Thyroid gland (tissue), 4 donors: ENCODE measurements at places on chromosomes 16 and 17.
A peak's percentile ranks its signal among the peaks of the same experiment; 100 is the strongest.

DNA sequence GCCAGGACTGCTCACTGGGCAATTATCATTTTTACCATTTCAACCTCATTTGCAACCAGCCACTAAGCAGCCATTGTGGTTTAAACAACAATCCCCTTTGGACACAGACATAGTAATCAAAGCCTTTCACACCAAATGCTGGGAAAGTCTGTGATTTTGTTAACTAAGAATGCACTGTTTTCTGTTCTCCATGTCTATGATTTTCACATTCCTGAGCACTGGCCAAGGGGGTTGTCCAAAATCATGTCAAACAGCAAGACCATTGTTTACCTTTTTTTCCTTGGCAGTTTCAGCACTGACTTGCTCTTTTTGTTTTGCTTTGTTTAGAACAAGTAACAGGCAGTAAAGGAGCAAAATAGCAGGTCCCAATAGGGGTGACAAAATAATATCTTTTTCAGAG, 106.3 kb upstream of the SIAH1 start:
- DNase-seq = no peak

DNA sequence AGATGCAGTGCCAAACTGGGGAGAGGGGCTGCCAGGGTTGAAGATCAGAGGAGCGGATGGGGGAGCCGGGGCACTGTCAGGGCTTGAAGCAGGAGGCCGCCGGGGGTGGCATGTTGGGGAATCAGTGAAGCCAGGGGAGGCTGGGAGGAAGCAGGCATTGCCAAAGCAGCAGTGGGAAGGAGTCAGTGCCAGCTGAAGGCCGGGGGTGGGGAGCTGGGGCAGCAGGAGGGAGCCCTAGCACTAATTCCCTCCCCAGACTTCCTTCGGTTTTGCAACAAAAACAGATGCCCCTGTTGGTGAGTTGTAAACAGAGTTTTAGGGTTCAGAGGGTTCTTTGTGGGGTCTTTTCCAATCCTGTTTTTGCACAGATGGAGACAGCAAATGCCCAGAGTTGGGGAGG, 10.9 kb upstream of the TAC4 start:
- no peak for DNase-seq

- DNase-seq = no peak
Observed at GRCh38 chr16:55510185-55510805, 1.4 kb downstream of the LPCAT2 start.

DNA sequence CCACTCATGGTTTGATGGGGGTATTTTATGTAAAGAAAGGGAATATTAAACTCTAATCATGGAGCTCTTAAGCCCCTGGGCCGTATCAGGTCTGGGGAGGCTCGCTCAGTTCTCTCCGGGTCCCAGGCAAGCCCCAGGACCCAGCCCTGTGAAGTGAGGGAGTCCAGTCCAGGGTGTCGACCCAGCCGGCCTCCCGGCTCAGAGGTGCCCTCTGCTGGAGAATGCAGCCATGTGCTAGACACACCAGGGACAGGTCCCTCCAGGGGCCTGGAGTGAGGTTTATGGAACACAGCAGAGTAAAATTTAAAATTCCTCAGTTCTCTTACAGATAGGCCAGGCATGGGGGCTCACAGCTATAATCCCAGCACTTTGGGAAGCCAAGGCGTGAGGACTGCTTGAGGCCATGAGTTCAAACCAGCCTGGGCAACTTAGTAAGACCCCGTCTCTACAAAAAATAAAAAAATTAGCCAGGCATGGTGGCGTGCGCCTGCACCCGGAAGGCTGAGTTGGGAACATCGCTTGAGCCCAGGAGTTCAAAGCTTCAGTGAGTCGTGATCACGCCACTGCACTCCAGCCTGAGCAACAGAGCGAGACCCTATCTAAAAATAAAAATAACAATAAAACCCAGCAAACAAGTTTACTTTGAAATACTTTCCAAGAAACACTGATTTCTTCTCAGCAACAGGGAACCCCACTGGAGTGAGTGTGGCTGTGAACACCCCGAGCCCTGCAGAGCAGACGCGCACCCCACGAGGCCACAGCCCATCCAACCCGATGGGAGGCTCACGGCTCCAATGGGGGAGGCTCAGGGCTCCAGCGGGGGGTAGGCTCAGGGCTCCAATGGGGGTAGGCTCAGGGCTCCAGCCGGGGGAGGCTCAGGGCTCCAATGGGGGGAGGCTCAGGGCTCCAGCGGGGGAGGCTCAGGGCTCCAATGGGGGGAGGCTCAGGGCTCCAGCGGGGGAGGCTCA, 72.2 kb downstream of the ZNF778 start:
- peak; percentile 74 for DNase-seq

DNA sequence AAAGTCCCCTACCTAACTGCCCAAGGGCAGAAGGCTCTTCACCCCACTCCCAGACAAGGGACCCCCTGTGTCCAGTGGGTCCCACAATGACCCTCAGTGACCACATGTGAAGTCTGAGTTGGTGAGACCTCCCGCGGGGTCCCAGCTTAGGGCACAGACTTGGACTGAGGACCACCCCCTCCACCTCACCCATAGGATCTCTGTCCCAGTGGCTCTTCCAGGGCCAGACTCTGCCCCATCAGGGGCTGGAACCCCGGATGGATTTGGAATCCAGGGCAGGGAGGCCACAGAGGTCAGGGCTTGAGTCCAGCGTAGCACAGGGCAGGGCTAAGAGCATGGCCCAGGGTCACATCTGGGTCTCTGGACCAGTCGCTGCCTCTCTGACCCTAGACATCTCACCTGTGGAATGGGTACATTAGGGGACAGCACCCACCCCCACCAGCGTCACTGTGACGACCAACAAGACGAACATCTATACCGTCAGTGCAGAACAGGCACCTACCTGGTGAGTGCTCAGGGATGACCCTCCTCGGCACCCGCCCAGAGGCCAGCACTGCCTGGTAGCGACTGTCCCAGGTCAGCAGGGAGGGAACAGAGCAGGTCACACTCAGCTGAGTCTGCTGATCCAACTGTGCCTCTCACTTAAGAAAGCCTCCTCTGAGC, 37.7 kb downstream of the TNFRSF13B start:
- DNase-seq = no peak

DNA sequence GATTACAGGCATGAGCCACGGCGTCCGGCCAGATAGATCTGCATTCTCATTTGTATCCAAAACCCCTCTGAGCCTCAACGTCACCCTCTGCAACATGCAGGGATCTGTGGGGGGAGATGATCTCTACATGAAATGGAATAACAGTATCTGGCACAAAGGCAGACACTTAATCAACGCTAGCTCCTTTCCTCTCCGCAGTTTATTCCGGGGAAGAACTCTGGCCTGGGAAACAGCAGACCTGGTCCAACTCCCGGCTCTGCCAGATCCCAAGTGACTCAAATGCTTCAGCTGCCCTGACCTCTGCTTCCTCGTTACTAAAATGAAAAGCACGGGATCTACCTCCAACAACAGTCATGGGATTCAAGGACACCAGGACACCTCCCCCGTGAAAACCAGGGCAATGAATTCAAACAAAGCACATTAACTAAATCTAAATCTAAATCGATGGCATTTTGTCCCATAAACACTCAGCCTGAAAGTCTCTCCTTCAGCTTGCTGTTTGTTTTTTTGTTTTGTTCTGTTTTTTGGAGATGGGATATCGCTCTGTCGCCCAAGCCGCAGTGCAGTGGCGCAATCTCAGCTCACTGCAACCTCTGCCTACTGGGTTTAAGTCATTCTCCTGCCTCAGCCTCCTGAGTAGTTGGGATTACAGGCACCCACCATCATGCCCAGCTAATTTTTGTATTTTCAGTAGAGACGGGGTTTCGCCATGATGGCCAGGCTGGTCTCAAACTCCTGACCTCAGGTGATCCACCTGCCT, 78.2 kb downstream of the NXN start:
- no peak for DNase-seq

DNA sequence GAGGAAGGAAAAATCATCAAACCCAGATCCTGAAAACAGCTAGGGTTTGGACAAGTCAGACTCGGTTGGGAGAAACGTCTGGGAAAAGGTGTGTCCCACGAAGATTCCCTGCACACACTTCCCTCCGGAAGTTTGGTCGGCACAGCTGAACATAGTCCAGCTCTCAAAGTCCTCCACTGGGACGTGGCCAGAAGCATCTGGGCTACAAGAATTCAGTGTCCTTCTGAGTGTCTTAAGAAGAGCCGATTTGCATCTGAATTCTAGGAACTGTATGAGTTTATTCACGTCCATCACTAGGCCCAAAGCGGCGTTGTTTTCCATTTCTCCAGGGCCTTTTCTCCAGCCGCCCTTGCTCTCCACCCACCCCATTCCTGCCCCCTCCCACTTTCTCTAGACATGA, 109.1 kb downstream of the C17orf67 start:
- DNase-seq = no peak

GRCh38 chr17:63102034-63102433, 136.0 kb downstream of the TANC2 start:
- no peak for DNase-seq

- no peak for DNase-seq
Observed at GRCh38 chr16:86099326-86099725, 200.4 kb downstream of the IRF8 start.
